ENCODE measurements at places on chromosomes 3 and 15.

DNA sequence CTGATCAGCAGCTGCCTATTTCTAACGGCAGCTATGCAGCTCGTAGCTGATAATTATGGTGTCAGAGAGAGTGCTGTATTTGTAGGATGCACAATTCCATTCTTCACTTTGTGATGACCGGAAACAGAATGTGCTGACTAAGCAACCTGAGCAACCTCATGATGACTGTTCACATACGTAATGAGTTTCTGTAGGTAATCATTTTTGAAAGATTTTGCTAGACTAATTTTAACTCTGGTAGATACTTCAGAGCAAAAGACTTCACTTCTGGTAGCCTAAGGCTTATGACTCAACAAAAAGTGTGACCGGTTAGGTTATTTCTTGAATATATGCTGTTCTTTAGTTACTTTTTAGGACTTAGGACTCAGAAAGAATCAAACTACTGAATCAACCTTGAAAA is 567.7 kb downstream of the NAALADL2 start:
- no peak for DNase-seq

DNA sequence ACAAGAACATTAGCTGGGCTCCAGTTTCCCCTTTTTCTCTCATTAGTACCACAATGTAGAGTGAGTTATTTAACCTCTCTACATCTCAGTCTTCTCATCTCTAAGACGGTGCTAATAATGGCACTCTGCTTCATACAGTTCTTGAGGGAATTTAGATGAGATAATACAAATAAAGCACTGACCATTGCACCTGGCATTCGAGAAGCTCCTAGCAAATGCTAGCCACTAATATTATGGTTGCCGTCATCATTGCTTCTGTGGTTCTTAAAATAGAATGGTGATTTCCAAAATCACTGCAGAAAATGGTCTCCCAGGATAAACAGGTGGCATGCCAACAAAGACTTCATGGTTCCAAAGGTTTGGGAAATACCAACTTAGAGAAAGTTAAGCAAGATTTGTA is 213.0 kb downstream of the RORA start:
- DNase-seq: no peak

DNA sequence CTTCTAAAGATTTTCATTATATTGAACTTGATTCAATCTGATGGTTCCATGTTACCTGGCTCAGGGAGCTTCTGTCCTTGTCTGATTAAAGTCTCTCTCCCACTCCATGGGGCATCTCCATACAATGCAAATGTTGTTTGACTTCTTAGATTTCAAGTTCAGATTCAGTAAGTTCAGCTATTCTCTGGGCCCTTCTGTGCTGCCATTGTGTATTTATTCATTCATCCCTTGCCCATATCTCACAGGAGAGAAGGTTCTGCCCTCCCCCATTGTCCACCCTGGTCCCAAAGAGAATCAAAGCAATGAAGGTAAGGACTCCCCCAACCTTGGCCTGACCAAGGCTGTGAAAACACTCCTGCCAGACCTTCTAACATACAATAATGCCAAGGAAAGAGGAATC is 669.9 kb downstream of the MAGI1 start:
- DNase-seq: no peak

DNA sequence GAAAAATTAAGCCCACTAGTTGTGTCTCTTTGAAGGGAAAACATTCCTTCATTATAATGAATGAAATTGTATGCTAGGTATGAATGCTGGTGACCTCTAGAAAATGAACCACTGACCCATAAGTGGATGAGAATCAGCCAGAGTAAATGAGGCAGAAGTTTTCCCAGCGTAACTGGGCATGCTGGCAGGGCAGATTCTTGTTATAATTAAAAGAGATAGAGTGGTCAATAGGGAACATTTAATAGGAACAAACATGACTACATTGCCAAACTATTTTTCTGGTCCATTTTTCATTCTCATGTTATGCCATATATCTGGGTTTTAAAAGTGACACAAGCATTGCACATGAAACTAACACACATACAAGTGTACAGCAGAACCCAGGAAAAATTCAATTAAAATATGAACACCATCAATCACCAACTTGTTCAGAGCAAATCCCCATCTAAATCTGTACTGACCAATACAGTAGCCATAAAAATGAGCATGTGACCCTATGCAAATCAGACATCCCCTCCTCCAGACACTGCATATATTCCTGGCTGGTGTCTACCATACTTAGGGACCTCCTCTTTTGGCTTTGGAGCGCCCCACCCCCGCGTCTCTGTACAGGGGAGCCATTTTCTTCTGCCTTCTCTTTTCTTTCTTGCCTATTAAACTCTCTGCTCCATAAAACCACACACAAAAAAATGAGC is 4.0 kb downstream of the CLRN1 start:
- DNase-seq: no peak

- DNase-seq: no peak
Observed at GRCh38 chr15:92392462-92392861, 1.2 kb upstream of the ST8SIA2 start.

DNA sequence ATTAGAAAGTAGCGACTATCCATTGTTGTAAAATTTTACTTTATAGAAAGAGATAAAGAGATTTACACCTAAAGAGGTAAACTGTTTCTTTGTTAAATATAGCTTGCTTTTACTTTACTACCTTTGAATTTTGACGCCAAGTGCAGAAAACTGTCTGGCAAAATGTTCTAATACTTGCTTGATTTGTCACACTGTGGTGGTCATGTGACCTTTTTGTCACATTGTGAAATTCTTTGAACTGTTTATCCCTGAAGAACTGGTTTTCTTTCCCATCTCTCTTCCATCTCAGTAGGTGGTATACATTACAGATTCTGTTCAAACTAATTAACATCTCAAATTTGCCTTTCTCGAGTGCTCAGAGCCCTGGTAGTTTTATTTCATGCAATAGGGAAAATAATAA is 327.4 kb downstream of the NAALADL2 start:
- DNase-seq: no peak

DNA sequence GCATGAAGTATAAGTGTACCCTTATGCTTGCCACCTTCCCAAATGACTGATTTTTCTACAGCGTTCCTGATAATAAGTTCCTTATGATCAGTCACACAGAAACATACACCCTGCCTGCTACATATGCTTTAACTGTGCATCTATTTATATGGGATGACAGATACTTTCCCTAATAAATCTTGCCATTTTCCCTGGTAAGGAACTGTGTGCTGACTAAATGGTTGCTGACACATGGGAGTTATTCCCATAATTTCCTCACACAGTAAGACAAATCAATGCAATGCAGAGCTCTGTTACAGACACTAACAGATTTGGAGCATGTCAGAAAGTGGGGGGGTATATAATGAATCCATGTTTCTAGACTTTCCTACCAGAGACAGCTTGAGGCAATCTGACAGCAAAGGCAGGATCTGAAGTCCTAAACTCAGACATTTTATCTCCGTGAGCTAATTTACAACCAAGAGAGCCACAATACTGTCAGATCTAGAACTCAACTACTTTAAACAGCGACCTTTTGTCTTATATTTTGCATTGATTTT is 86.9 kb upstream of the TCF12 start:
- no peak for DNase-seq

- DNase-seq: no peak
Observed at GRCh38 chr15:81107889-81108288, 26.2 kb upstream of the CFAP161 start.

GRCh38 chr3:30616347-30617027 is 10.1 kb downstream of the TGFBR2 start:
- no peak for DNase-seq

- no peak for DNase-seq
Observed at GRCh38 chr15:52563501-52564060, 5.2 kb downstream of the ARPP19 start.

DNA sequence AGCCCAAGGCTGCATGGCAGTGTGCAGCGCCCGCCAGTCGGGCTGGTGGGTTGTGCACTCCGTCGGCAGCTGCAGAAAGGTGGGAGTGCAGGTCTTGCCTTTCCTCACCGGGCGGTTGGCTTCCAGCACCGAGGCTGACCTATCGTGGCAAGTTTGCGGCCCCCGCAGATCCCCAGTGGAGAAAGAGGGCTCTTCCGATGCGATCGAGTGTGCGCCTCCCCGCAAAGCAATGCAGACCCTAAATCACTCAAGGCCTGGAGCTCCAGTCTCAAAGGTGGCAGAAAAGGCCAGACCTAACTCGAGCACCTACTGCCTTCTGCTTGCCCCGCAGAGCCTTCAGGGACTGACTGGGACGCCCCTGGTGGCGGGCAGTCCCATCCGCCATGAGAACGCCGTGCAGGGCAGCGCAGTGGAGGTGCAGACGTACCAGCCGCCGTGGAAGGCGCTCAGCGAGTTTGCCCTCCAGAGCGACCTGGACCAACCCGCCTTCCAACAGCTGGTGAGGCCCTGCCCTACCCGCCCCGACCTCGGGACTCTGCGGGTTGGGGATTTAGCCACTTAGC is 4.3 kb downstream of the ISL2 start:
- DNase-seq: no peak

DNA sequence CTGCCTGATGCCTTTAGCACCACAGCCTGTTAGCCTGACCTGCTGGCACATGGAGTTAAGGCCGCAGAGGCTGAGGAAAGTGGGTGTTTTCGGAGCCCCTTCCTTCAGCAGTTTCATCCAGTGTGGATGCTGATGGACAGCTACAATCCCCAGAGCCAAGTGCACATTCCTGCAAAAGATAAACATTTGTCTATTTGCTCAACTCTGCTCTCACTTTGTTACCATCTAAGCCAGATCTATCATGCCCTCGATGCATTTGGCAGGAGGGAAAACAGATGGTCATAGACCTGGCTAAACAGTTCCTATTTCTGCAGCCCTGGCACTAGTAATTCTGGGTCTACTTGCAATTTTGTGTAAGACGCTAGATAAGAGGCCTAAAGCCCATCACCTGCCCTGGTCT is 312.9 kb upstream of the RASGRP1 start:
- DNase-seq: no peak

DNA sequence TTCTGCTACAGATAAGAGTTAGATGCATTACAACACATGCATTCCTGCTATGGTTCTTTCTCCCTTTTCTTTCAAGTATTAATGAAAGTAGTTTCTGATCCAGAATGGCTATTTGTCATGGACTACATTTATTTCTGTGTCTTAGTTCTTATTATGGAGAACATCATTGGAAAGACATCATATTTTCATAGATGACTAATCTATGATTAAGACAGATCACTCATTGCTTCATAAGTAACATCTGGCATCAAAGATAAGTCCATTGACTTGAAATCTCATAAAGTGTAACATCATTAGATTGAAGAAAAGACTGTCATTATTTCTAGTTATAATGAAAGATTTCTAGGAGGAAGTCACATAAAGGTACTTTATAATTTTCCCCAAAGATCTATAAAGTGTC is 366.7 kb downstream of the NSUN3 start:
- DNase-seq: no peak

Data from SK-N-MC (cell line).